ENCODE measurements at places on chromosomes 4 and X. TPM values are rescaled to one million over a fixed set of nuclear protein-coding genes. Genes with fewer than 3 reads are reported as not detected.

The NUP54 gene
- 98.3 TPM for total RNA-seq

The AMBN gene
- 0.94 TPM for total RNA-seq

The MAGEC2 gene
- total RNA-seq = not detected

The CDKL5 gene
- total RNA-seq = 92.6 TPM

The LARP1B gene
- 72.0 TPM for total RNA-seq

The GCNA gene
- total RNA-seq = 5.3 TPM

The MBNL3 gene
- 3.1 TPM for total RNA-seq

The TXK gene
- total RNA-seq = 2.8 TPM

The PABPC5 gene
- total RNA-seq = 8.1 TPM

The NPY2R gene
- total RNA-seq = 1.3 TPM

The AFP gene
- total RNA-seq = 0.31 TPM

The MANBA gene
- 39.4 TPM for total RNA-seq

The CITED1 gene
- total RNA-seq = 3.1 TPM

The FLNA gene
- 148 TPM for total RNA-seq

The ZGRF1 gene
- total RNA-seq = 31.9 TPM

The NRK gene
- total RNA-seq = 1.3 TPM

Measured in parietal lobe (tissue), 2 donors.